Activated CD4-positive, alpha-beta T cell treated with anti-CD3 and anti-CD28 coated beads, Interleukin-2, amount 50 U/mL, for 48 hours (primary cell): ENCODE measurements at places on chromosomes 7 and 10.

DNA sequence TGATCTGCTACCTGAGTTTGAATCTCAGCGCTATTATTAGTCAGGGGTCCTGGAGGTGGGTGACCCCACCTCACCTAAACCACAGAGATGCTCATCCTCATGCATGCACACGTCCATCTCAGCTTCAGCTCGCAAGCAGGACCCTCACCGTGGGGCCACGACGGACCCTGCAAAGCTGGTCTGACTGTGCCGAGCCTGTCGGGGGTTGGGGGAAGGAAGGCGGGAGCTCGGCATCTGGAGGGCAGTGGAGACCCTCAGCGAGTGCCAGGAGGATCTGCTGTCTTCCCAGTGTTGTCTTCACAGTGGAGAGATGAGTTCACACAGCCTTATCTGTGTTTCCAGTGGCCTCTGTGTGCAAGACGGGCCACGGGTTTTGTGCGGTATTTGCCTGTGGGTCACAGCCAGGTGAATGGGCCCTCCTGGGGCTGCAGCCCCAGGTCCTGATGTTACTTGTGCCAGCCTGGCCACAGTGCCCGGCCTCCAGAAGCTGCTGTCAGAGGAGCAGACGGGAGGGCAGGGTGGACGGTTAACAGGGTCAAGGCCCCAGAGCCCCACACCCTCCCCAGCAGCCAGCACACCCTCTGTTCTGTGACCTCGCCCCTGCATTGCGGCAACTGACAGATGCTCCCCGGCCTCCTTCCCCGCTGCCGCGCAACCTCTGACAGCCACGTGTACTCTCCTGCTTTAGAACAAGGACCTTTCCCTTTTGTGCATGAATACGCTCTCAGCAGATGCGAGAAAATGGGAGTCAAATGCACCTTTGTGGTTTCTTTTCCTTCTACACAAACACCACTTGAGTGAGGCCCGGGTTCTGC is 528.8 kb downstream of the DNAJB6 start:
- DNase-seq = no peak

- no peak for DNase-seq
These were observed 97.8 kb downstream of the AGMO start for GRCh38 chr7:15463801-15464666.

DNA sequence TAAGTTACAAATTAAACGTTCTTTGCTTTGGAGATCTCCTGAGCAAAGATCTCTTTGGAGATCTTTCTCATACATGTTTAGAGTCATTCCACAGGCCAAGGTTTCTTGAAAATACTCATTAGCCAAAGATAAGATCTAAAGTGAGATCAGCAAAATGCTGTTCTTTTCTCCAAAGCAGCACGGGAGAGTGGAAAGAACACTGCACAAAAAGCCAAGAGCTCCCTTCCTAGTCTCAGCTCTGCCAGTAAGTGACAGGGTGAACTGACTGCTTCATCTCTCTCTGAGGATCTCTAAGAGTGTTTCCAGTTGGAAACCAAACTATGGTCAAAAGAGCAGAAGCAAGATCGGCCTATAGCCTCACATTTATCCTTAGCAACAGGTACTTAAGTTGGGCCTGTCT is 168.4 kb upstream of the ASAH2 start:
- no peak for DNase-seq

GRCh38 chr7:158284121-158284520 is 303.5 kb downstream of the PTPRN2 start:
- DNase-seq = no peak

DNA sequence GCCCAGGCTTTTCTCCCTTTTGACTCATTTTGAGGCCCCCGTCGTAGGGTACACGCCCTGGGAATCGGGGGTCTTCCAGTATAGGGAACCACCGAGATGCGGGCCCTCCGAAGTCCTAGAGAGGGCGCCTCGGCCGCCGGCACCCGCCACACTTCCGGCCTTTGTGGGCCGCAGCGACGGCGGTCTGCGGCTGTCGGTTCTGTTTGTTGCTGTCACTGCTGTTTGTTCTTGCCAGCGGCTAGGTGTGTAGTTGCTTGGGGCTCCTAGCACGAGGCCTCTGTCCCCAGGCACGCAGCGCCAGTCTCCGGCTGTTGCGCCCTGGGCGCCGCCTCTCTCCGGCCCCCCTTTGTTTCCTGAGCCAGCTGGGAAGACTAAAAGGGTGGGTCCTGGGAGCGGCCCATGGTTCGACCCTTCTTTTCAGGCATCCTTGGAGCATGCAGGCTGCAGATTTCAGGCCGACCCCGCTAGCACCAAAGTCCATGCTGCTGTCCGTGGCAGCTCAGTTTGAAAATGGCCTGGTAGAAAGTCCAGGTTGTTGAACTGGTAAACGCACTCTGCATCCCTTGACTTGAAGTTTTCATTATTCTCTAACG is 17.8 kb upstream of the ZKSCAN1 start:
- DNase-seq = peak; percentile 60

DNA sequence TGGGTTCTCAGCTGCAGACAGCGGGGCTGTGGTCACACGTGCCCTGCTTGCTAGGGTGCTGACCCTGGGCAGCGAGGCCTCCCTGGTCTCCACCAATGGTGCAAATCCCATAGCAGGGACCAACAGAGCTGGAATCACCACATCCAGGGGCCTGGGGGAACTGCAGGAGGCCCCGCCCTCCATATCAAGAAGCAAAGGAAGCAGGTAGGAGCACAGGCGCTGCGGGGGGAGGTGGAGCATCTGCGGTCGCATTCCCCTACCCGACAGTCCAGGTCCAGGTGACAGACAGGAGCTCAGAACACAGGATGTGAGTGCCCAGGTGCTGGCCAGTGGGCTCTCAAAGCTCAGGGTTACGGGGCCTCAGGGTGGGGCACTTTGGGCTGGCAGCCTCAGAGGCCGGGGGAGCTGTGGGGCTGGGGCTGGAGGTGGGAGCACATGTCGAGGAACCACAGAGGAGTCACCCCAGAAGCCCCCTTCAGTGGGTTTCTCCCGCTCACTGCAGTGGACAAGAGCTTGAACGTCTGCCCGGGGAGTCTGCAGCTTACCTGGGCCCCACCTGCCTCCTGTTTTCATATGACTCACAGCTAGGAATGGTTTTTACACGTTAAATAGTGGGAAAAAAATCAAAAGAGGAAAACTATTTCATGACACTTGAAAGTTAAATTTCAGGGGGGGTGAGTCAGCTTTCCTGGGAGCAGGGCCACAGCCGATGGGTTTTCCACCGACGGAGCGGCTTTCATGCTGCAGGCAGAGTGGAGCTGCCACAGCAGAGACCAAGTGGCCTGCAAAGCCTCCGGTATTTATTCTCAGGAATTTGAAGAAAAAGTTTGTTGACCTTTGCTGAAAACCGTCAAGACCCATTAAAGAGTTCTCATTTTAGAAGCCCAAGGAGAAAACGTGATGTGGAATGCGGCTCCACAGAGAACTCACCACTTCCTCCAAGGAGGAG is 148.7 kb upstream of the PPP2R2D start:
- no peak for DNase-seq

DNA sequence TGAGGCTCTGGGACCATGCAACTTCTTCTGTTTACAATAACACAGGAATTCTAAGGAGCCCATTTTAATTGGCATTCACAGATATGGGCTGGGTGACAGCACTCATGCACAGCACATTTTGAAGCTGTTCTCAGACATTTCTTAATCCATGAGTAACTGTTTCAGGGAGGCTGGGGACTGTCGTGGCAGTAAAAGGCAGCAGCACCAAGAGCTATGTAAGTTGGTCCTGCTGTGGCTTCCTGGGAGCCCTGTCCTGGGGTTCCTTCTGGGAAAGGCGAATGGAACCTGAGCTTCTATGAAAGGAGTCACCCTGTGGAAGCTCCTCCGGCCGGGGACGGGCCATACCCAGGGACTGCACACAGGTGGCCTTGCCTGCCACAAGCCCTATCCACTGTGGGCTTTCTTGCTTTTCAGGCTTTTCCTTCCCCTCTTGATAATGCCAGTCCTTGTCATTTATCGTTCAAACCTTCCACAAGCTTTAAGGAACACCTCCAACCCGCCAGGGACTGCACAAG is 40.5 kb downstream of the COBL start:
- no peak for DNase-seq

- no peak for DNase-seq
These were observed 354.1 kb upstream of the VSTM2A start for GRCh38 chr7:54187886-54188685.

- no peak for DNase-seq
These were observed 36.3 kb downstream of the ARHGAP22 start for GRCh38 chr10:48568546-48568945.

- DNase-seq = no peak
These were observed 201.9 kb downstream of the MALRD1 start for GRCh38 chr10:19250546-19250945.

DNA sequence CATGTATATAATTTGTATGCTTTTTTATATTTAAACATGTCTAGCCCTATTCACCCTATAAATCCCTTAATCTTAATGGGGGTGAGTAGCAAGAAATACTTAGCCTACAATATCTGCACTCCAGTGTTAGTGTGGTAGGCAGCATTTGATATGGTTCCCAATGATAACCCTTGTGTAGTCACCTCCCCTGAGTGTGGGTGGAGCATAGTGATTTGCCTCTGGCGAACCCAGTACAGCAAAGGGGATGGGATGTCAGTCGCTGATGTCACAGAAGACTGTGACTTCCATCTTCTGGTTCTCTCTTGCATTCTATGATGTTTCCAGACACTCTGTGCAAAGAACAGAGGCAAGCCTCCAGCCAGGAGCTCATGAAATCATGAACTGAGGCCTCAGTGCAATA is 211.2 kb downstream of the CRPPA start:
- no peak for DNase-seq

DNA sequence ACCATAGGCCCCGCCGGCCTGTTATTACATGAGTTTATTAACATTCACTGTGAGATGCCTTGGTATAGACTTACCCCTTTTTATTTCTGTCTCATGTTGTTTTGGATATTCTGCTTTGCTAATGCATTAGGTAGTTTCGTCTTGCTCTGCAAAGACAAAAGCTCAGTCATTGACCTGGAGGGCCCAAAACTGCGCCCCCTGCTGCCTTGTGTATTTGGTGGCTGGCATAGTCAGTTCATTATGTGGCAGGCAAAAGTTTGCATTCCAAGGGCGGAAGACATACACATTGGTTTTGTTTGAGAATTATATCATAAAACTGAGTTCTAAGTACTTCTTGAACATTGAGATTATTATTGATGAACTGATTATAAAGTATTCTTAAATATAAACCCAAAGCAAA is 372.5 kb downstream of the SDK1 start:
- peak; percentile 66 for DNase-seq
